ENCODE measurements at places on chromosomes 1 and 21. TPM values are rescaled to one million over a fixed set of nuclear protein-coding genes. Genes with fewer than 3 reads are reported as not detected.

- no peak for DNase-seq
Measured at GRCh38 chr1:229068270-229068987, 202.5 kb upstream of the RAB4A start.

DNA sequence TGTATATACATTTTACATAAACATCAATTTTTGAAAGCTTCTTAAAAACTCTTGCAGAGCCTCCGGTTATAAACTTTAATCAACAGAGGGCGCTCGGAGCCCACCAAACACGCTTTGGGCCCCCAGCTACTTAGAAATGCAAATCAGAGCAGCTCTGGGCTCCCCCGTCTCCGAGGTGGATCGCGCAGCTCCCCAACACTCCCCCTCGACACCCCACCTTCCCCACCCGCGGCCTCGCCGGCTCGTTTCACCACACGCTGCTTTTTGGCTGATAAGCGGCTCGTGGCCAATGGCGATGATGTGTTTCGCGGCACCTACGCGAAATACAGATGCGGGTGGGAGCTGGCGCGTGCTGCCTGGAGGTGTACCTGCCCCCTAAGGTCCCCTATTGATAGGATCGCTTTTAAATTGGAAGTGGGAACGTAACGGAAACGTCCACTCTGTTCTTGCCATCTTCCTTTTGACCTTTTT is 1.7 kb upstream of the KIF26B start:
- DNase-seq, result peak; percentile 70

DNA sequence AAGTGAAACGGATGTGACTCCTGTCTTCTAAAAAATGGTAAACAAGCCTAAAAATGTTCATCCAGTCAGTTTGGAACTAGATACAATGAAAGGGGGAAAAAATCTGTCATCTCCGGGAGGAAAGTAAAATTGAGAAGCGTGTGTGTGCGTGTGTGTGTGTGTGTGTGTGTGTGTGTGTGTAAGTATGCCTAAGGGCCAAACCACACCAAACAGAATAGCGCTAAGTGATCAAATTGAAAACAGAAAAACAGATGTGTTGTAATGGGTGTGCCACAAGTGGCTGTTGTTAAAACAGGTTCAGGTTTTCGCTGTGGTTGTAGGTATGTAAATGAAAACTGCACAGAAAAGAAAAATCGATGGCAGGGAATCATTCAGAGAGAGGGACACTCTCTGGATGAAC is 106.7 kb downstream of the RNF220 start:
- DNase-seq, result no peak

DNA sequence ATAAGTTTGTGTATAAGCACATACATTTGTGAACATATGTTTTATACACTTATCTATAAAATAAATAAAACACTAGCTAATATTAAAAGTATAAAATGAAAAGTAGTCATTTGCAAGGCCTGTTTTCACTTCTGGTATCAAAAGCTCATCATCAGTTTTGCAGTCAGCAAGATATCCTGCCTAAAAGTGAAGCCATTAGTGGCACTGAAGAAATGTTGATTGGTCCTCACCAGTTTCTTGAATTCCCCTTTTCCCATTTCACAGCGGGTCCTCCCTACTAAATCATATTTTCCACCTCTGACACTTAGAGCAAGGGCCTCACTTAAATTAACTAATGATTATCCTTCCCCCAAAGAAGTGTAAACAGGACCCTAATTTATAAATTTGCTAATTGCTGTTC is 6.7 kb downstream of the TBX15 start:
- DNase-seq, result no peak

- no peak for DNase-seq
Measured at GRCh38 chr21:25734654-25734903, 125 bp downstream of the ATP5PF start.

DNA sequence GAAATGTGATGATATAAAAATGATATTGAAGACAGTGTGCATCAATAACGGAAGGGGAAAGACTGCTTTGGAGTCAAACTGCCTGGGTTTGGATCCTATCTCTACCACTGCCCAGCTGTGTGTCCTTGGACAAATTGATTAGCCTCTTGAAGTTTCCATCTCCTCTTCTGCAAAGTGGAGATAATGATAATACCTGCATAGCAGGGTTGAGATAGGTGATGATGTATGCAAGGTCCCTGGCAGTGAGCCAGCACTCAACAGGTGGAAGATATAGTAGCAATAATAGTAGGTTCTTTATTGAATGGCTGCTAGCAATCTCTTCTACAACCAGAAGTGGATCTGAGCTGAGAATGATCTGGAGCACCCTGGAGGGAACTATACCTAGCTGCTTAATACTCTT is 166.7 kb downstream of the MIS18A start:
- no peak for DNase-seq

DNA sequence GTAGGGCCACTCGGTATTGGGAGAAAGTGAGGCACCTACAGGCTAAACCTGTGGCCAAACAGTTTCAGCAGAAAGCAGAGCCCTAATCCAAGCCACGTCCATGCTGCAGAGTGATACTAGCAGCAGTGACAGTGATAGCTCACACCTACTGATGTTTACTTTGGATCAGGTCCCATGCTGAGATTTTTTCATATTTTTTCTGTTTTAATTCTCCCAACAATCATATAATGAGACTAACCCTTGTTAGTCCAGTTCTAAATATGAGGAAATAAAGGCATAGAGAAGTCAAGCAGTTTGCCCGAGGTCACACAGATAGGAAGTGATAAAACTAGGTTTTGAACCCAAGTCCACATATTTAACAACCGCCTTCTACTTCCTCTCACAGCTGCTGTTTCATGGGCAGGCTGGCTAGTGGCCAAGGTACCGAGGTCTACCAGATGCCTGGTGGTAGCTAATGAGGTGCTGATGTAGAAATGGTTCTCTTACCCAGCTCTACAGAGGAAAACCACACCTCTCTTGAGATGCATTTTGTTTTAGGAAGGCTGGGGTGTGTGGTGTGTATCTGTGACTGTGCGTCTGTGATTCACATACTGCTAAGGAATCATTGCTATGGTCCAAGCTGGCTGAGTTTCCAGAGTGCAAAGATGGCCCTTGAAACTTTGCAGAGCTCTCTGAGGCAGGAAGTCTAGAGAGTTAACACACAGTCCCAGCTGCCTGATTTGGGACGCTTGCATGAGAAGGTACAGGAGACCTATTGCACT is 80.3 kb upstream of the ARTN start:
- no peak for DNase-seq

DNA sequence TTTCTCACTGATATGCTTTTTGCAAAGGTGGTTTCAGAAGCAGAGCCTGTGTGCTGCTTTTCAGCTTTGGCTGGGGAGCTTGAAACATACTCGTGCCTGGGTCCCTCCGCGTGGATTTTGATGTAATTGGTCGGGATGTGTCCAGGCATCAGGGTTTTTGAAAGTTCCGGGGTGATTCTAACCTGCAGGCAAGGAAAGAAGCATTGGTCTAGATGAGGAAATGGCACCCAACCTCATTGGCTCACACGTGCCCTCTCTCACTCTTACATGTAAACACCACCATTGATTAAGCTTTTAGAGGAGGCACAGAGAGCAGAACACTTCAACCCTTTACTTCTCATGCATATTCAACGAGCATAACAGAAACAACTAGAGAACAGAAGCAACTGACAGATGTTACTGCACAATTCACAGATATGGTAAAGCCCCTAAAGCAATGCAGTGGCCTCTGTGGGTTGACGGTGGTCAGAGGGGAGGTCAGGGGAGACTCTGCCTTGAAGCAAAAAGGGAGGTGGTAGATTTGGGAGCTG is 112.1 kb downstream of the TLR5 start:
- DNase-seq, result no peak

DNA sequence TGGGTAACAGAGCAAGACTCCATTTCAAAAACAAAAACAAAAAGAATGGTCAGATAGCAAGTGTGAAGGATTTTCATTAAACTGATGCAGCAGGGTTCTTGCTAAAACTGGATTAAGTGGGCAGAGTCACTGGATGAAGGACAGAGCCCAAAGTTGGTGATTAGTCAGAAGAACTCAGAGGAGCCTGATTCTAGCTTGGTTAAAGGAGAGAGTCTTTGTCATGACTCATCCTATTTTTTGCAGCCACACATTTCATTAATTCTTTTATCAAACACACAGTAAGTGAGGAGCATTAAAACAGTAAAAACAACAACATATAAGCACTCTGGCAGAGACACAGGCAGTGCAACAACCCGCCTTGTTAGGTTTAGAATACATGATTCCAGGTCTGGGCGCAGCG is 56.0 kb upstream of the EDARADD start:
- DNase-seq, result no peak

- no peak for DNase-seq
Measured at GRCh38 chr1:152745289-152745704, 12.5 kb upstream of the KPRP start.

GRCh38 chr1:99869304-99869703 is 19.1 kb downstream of the AGL start:
- no peak for DNase-seq

DNA sequence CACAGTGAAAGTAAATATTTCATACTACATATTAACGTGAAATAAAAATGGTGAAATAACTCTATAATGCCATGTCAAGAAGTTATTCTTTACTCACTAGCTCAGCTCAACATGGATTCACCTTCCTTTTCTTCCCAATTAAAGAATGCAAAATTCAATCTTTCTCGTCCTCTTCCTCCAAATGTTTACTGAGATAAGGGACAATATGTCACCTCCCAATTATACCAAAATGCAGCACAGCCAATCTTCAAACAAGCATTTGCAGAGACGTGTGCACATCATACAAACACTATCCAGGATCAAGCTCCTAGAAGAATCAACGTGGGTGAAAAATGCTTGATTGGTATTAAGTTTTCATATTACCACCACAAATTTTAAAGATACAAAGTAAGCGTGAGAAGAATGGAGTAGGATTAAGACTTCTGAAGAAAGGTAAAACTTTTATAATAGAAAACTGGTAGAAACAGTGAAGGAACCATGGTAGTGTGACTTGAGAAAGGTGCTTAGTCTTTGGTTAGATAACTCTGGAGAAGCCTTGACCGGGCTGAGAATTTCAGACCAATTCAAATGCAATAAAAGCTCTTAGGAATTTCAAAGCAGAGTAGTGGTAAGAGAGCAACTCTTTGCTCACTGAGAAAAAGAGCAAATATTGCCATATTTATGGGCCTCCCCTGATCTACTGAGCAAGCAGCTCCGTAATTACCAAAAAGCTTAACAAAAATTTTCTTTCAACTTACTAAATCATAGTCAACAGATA is 7.2 kb downstream of the PTP4A2 start:
- DNase-seq, result no peak

- DNase-seq, result no peak
Measured at GRCh38 chr1:8809342-8809736, 8.1 kb downstream of the RERE start.

- no peak for DNase-seq
Measured at GRCh38 chr1:108701176-108701849, 9.2 kb downstream of the PRPF38B start.

GRCh38 chr1:33195556-33195955 is 13.7 kb upstream of the TRIM62 start:
- no peak for DNase-seq

GRCh38 chr1:182051938-182052337 is 9.6 kb downstream of the ZNF648 start:
- DNase-seq, result no peak

GRCh38 chr1:33872275-33872674 is 8.4 kb downstream of the HMGB4 start:
- no peak for DNase-seq

The TBX19 gene
- total RNA-seq, result 0.93 TPM

The MYBPH gene
- total RNA-seq, result not detected

The F5 gene
- not detected for total RNA-seq

The TNFSF4 gene
- 0.57 TPM for total RNA-seq

The SYCP1 gene
- total RNA-seq, result not detected

The FAM151A gene
- not detected for total RNA-seq

The LCE1B gene
- total RNA-seq, result not detected

The RHBG gene
- not detected for total RNA-seq

The STRIP1 gene
- total RNA-seq, result 69.1 TPM

The PGLYRP3 gene
- total RNA-seq, result not detected
